ENCODE measurements at places on chromosomes 5 and 9. TPM values are rescaled to one million over a fixed set of nuclear protein-coding genes. Genes with fewer than 3 reads are reported as not detected.

CCDC180 gene
- total RNA-seq, result 0.58 TPM

TTC16 gene
- total RNA-seq, result 0.05 TPM

PCDHGA8 gene
- total RNA-seq, result 0.02 TPM

LCN2 gene
- total RNA-seq, result 3.4 TPM

ZNG1F gene
- total RNA-seq, result 23.8 TPM

CYFIP2 gene
- 19.2 TPM for total RNA-seq

C9orf50 gene
- not detected for total RNA-seq

CD72 gene
- 0.22 TPM for total RNA-seq

ADAMTS12 gene
- 7.1 TPM for total RNA-seq

ACTBL2 gene
- not detected for total RNA-seq

NSG2 gene
- total RNA-seq, result not detected

FCN2 gene
- total RNA-seq, result not detected

GZMA gene
- not detected for total RNA-seq

ATG10 gene
- 9.3 TPM for total RNA-seq

TICAM2 gene
- 1.3 TPM for total RNA-seq

TRPM6 gene
- total RNA-seq, result 1.7 TPM

SLC23A1 gene
- 1.3 TPM for total RNA-seq

PIGO gene
- total RNA-seq, result 52.7 TPM

HDHD3 gene
- 24.8 TPM for total RNA-seq

PTPRD gene
- 0.35 TPM for total RNA-seq

NOXA1 gene
- total RNA-seq, result 1.6 TPM

PCDHGA10 gene
- total RNA-seq, result not detected

ANKRD31 gene
- 0.06 TPM for total RNA-seq

NME5 gene
- not detected for total RNA-seq

C1QTNF2 gene
- total RNA-seq, result 0.04 TPM

PCDHGA12 gene
- total RNA-seq, result not detected

ENHO gene
- 2.3 TPM for total RNA-seq

HAVCR1 gene
- 30.4 TPM for total RNA-seq

LCP2 gene
- not detected for total RNA-seq

SOX30 gene
- not detected for total RNA-seq

NEUROG1 gene
- total RNA-seq, result not detected

DNAI1 gene
- total RNA-seq, result 0.18 TPM

KCNV2 gene
- not detected for total RNA-seq

FOXE1 gene
- total RNA-seq, result 3.9 TPM

NUTM2G gene
- not detected for total RNA-seq

ZNF883 gene
- total RNA-seq, result 0.65 TPM

PCDHGA3 gene
- total RNA-seq, result 0.02 TPM

LCN12 gene
- 1.2 TPM for total RNA-seq

BARHL1 gene
- total RNA-seq, result 0.03 TPM

PCDHA3 gene
- 1.0 TPM for total RNA-seq

FOXD4L5 gene
- total RNA-seq, result 0.06 TPM

MSX2 gene
- total RNA-seq, result 4.9 TPM

SHROOM1 gene
- 10.1 TPM for total RNA-seq

PCDHB3 gene
- 0.02 TPM for total RNA-seq

Data from A549 treated with AZD2906 at 1 μM for 4 hours (cell line).